Panc1 (cell line): ENCODE measurements at places on chromosomes 16 and 17.

GRCh38 chr17:78903101-78903779 is at the start of gene CEP295NL:
Gene CEP295NL, minus strand, starts transcription at chr17:78903201. Its CDS starts 1,373 bp downstream, at chr17:78901828.
- H3K27me3 ChIP-seq = no peaks in the 10 kb centered on the region
- no peaks in the 10 kb centered on the region for H3K36me3 ChIP-seq
- no peaks in the 10 kb centered on the region; the same call in 1 of the 2 replicates for H3K4me1 ChIP-seq
- H3K4me3 ChIP-seq = no peak within 1 kb of the TSS

DNA sequence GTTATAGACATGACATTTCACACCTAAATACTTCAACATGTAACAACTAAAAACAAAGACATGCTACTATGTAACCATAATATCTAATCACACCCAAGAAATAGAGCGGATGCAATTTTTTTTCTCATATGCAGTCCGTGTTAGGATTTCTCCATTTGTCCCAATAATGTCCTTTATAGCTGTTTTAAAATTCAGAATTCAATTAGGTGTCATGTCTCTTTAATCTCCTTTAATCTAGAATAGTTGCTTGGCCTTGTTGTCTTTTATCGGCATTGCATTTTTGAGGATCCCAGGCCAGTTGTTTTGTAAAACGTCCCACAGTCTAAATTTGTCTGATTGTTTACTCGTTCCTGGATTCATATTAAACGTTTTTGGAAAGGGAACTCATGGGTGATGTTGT is 14.5 kb downstream of the MRC2 start:
- no peaks in the 10 kb centered on the region for H3K36me3 ChIP-seq
- H3K27ac ChIP-seq = no peak overlapping the region
- no peak overlapping the region for H3K4me3 ChIP-seq
- no peaks in the 10 kb centered on the region for H3K27me3 ChIP-seq
- peaks cover 5% of the 10 kb centered on the region; the same call in 1 of the 2 replicates for H3K4me1 ChIP-seq

- no peak overlapping the region for H3K4me3 ChIP-seq
- H3K36me3 ChIP-seq = no peaks in the 10 kb centered on the region
- H3K27me3 ChIP-seq = no peaks in the 10 kb centered on the region
- H3K4me1 ChIP-seq = peaks cover 21% of the 10 kb centered on the region
- DNase-seq = no peak
These were observed 113.9 kb upstream of the TBX2 start for GRCh38 chr17:61285526-61286320.

DNA sequence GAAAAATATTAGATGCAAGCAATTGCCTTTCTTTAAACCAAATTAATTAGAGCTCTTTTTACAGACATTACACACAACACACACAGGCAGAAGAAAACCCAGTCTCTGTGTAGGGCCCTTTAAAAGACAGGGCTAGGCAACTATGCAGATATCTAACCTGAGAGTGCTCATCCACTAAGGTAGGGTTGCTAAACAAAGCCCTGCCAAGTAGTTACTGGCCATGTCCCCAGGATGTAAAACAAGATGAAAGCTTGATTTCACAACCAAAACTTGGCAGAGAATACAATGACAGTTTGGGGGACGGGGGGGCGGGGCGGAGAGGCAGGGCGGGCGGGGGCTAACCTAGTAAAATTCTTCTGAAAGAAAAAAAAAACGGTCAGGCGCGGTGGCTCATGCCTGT is 669.0 kb upstream of the CA10 start:
- H3K4me1 ChIP-seq = no peaks in the 10 kb centered on the region
- no peak for DNase-seq
- H3K36me3 ChIP-seq = no peaks in the 10 kb centered on the region
- H3K27ac ChIP-seq = no peak overlapping the region

DNA sequence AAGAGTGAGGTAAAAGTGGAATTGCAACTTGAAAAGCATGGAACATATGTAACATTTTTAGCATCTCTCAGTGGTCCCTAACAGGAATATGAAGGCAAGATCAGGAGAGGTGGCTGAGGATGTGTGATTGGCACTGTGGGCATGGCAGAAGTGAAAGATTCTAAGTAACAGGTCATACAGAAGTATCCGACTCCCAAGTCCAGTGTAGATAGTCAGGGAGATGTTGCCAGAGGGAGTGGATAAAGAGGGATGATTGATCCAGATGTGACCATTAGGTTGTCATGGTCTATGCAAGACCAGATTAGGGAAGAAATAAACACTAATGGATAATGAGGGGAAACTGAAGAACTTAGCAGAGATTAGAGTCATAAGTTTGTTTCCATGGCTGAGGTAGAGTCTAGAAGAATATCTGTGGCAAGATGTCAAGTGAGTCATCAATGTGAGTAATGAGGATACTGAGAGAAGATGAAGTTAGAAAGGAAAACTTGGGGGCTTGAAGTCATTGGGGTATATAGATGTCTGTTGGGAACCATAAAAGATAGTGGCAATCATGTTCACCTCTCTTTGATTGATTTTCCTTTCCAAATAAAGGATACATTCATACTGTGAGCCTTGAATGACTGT is 23.9 kb upstream of the CAPNS2 start:
- no peaks in the 10 kb centered on the region for H3K27me3 ChIP-seq
- no peak overlapping the region for H3K4me3 ChIP-seq
- no peak for DNase-seq
- no peak overlapping the region for H3K27ac ChIP-seq
- peaks cover 3% of the 10 kb centered on the region; the same call in 1 of the 2 replicates for H3K4me1 ChIP-seq

DNA sequence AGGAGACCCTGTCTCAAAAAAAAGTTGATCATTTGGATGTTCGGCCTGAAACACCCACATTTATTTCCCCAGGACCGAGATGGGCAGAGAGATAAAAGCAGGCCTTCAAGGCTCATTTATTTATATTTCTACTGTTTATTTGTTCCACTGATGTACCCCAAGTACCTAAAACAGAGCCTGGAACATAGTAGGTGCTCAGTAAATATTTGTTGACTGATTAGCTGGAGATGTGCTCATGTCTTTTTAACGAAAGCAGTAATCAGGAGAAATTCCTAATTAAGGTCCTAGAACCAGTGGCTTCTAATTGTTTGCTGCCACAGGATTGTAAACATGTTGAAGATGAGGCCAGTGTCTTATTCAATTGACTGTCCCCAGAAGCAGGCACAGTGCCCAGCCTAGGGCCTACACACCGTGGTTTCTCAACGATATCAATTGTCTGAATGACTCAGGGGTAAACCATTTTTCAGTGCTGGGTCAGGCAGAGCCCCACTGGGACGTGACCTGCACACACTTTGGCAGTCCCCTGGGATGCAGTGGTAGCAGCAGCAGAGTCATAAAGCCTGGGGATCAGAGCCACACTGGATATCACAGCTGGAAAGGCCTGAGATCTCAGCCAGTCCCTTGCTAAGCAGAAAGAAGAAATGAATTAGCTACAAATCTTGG is 34.8 kb downstream of the SOST start:
- H3K27me3 ChIP-seq = no peaks in the 10 kb centered on the region
- no peak for DNase-seq
- H3K4me1 ChIP-seq = 0 out of 2 replicates have a peak, but pooled peaks cover 2% of the 10 kb centered on the region
- no peak overlapping the region for H3K27ac ChIP-seq

DNA sequence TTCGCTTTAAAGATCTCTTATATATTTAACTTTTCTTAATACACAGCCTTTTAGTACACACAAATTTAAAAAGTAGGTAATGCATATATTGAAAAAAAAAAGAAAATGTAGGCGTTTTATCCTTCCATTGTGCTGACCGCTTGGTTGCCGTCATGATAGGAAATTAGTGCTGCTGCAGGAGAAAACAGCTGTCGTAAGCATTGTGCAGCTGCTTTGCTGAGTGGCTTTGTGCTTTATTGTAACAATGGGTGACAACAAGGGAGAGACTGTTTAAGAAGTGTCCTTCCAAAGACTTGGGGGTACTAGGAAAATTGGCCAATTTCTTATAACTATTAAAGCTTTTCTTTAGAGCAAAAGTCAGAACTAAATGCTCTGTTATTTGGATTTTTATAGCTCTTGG is 5.0 kb downstream of the HERPUD1 start:
- peak overlapping the region; percentile 44; the same call in 1 of the 2 replicates for H3K27ac ChIP-seq
- no peaks in the 10 kb centered on the region; the same call in none of the 2 replicates for H3K4me1 ChIP-seq
- H3K36me3 ChIP-seq = peaks cover 35% of the 10 kb centered on the region
- H3K4me3 ChIP-seq = no peak overlapping the region
- no peaks in the 10 kb centered on the region for H3K27me3 ChIP-seq

GRCh38 chr16:79150632-79151310 is 449.8 kb downstream of the MAF start:
- H3K4me1 ChIP-seq = no peaks in the 10 kb centered on the region
- H3K27me3 ChIP-seq = no peaks in the 10 kb centered on the region
- H3K4me3 ChIP-seq = no peak overlapping the region
- H3K36me3 ChIP-seq = no peaks in the 10 kb centered on the region
- DNase-seq = no peak

DNA sequence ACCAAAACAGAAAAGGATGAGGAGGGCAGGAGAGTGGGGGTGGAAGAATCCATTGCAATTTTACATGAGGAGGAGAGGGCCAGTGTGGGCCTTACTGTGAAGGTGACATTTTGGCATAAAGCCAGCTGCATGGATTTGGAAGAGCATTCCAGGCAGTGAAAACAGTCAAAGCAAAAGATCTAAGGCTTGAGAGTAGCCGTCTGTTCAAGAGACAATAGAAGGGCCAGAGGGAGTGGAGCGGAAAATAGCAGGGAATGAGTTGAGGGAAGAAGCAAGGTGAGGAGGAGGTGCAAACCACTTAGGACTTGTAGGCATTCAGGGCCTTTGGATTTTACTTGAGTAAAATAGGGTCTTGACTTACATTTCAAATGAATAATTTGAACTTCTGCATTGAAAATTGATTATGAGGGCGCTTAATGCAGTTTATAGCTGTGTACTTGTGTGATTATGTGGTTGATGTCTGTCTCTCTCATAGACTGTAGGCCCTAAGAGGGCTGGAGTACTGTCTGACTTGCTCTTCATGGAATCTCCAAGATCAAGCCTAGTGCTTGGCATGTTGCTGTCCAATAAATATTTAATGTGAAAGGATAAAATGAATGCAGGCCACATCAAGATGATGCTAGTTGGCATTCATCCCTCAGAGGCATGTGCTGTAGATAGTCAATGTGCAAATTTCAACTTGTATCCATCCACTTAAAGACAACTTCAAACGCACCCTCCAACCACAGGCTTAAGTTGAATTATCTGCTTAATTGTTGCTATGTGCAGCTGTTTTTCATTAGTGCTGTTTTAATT is 772.1 kb upstream of the RBFOX1 start:
- no peak for DNase-seq
- no peaks in the 10 kb centered on the region for H3K4me1 ChIP-seq
- no peak overlapping the region for H3K27ac ChIP-seq
- H3K36me3 ChIP-seq = no peaks in the 10 kb centered on the region
- no peaks in the 10 kb centered on the region for H3K27me3 ChIP-seq
